ENCODE measurements at places on chromosomes 5 and 9. TPM values are rescaled to one million over a fixed set of nuclear protein-coding genes. Genes with fewer than 3 reads are reported as not detected.

The TXN gene
- total RNA-seq: 56.9 TPM

The C9 gene
- not detected for total RNA-seq

The SPATA31D3 gene
- not detected for total RNA-seq

The ZNF300 gene
- 6.7 TPM for total RNA-seq

The TNPO1 gene
- total RNA-seq: 107 TPM

The DMGDH gene
- total RNA-seq: 9.9 TPM

The SH2D3C gene
- total RNA-seq: 11.4 TPM

The GAS1 gene
- 41.9 TPM for total RNA-seq

The TRIM7 gene
- 6.4 TPM for total RNA-seq

The DMRTA1 gene
- total RNA-seq: 1.6 TPM

The EGFL7 gene
- 49.3 TPM for total RNA-seq

The TMEM267 gene
- total RNA-seq: 11.8 TPM

- DNase-seq: no peak
- no peaks in the 10 kb centered on the region for H3K36me3 ChIP-seq
- H3K27ac ChIP-seq: no peak overlapping the region
- no peaks in the 10 kb centered on the region for H3K27me3 ChIP-seq
- H3K4me1 ChIP-seq: no peaks in the 10 kb centered on the region
- H3K4me3 ChIP-seq: no peak overlapping the region
These were observed 94.4 kb downstream of the ARHGAP26 start for GRCh38 chr5:142864290-142865260.

DNA sequence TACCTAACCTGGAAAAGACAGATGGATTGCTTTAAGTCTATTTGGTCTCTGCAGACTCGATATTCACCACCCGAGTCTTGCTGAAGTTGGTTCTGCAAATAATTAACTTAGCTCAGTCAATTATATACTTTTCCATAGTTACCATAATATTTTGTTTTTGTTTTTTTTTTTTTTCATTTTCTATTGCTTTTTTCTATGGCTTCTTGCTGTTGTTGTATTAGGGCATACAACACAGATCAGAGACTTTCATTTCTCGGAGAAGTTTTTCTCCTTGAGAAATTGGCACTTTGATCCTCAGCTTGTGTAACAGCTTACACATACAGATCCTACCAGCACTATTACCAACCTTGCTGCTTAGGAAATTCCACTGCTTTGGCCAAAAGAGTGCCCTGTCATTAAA lies 88.0 kb downstream of the GPR21 start:
- H3K4me3 ChIP-seq: no peak overlapping the region
- H3K4me1 ChIP-seq: no peaks in the 10 kb centered on the region
- H3K27me3 ChIP-seq: no peaks in the 10 kb centered on the region
- H3K27ac ChIP-seq: no peak overlapping the region
- no peaks in the 10 kb centered on the region for H3K36me3 ChIP-seq

- peaks cover 5% of the 10 kb centered on the region for H3K36me3 ChIP-seq
- DNase-seq: peak; percentile 26
- no peak overlapping the region for H3K4me3 ChIP-seq
- no peaks in the 10 kb centered on the region for H3K27me3 ChIP-seq
- H3K4me1 ChIP-seq: no peaks in the 10 kb centered on the region
These were observed 23.4 kb downstream of the SPACA9 start for GRCh38 chr9:132901858-132902831.

- H3K36me3 ChIP-seq: no peaks in the 10 kb centered on the region
- H3K4me3 ChIP-seq: no peak overlapping the region
- no peaks in the 10 kb centered on the region for H3K4me1 ChIP-seq
- no peak for DNase-seq
- H3K27ac ChIP-seq: no peak overlapping the region
- H3K27me3 ChIP-seq: no peaks in the 10 kb centered on the region
These were observed 85.2 kb upstream of the HTR4 start for GRCh38 chr5:148739524-148739923.

GRCh38 chr5:66015196-66015960 lies 89.0 kb downstream of the ERBIN start:
- H3K36me3 ChIP-seq: no peaks in the 10 kb centered on the region
- no peaks in the 10 kb centered on the region for H3K4me1 ChIP-seq
- no peak for DNase-seq
- no peaks in the 10 kb centered on the region for H3K27me3 ChIP-seq
- H3K27ac ChIP-seq: no peak overlapping the region
- H3K4me3 ChIP-seq: no peak overlapping the region

GRCh38 chr5:41414598-41414997 lies 95.8 kb downstream of the PLCXD3 start:
- H3K27me3 ChIP-seq: no peaks in the 10 kb centered on the region
- H3K4me3 ChIP-seq: no peak overlapping the region
- no peaks in the 10 kb centered on the region for H3K4me1 ChIP-seq
- H3K27ac ChIP-seq: no peak overlapping the region

GRCh38 chr9:12934545-12935272 lies 159.9 kb downstream of the LURAP1L start:
- no peaks in the 10 kb centered on the region for H3K4me1 ChIP-seq
- H3K27me3 ChIP-seq: no peaks in the 10 kb centered on the region
- no peak for DNase-seq
- no peak overlapping the region for H3K27ac ChIP-seq
- no peak overlapping the region for H3K4me3 ChIP-seq

DNA sequence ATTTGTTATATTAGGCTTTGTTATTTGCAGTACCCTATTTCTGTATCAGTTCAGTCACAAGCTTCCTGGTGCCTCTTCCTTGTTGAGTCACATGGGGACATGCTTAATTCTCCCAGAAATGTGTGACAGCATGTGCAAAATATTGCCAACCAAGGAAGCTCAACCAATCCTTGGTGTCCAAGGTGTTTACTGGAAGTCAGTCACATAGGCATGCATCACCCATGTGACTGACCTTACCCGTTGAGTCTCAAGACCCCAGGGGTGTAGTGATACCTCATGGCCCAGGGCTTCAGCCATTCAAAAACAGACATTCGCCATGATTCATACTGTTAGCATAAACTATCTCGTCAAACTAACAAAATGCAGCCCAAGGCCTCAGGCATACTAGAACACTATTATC lies 9.3 kb upstream of the ANKDD1B start:
- H3K4me3 ChIP-seq: no peak overlapping the region
- no peaks in the 10 kb centered on the region for H3K27me3 ChIP-seq
- no peaks in the 10 kb centered on the region for H3K36me3 ChIP-seq
- H3K27ac ChIP-seq: no peak overlapping the region
- no peaks in the 10 kb centered on the region for H3K4me1 ChIP-seq

DNA sequence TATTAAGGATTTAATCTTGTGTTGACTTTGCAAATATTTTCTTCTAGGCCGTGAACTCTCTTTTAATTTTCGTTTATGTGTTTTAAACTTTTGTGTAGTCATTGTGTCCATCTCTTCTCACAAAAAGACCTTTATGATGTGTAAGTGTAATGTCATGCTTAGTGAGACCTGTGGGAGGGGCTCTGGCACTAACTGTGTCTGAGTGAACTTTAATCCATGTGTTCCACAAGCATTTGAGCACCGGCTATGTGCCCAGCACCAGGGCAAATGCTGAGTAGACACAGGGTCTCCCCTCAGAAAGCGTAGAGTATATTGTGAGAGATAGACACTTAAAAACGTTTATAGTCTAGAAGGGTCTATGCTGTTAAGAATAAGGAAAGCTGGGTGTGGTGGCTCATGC lies 272.6 kb upstream of the TUT7 start:
- DNase-seq: no peak
- H3K4me1 ChIP-seq: no peaks in the 10 kb centered on the region
- no peaks in the 10 kb centered on the region for H3K36me3 ChIP-seq
- no peaks in the 10 kb centered on the region for H3K27me3 ChIP-seq
- no peak overlapping the region for H3K27ac ChIP-seq
- no peak overlapping the region for H3K4me3 ChIP-seq

DNA sequence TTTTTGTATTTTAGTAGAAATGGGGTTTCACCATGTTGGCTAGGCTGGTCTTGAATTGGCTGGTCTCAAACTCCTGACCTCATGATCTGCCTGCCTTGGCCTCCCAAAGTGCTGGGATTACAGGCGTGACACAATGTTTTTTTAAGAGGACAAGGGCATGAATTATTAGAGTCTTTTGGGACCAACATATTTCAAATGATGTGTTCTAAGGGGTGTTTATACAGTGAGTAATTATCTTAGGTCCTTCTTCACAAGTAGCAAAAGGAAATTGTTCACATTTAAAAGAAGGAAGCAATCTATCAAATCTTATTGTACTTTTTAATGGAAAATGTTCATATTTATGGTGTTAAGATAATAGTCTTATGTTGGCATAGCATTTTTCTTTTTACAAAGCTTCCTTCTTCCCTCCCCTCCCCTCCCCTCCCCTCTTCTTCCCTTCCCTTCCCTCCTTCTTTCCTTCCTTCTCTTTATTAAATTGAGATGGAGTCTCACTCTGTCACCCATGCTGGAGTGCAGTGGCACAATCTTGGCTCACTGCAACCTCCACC lies 6.7 kb downstream of the GNG10 start:
- no peaks in the 10 kb centered on the region for H3K36me3 ChIP-seq
- H3K27me3 ChIP-seq: no peaks in the 10 kb centered on the region
- no peaks in the 10 kb centered on the region for H3K4me1 ChIP-seq
- no peak overlapping the region for H3K27ac ChIP-seq
- no peak for DNase-seq

GRCh38 chr5:97576956-97577355 lies 393.9 kb upstream of the RIOK2 start:
- no peaks in the 10 kb centered on the region for H3K36me3 ChIP-seq
- no peak overlapping the region for H3K4me3 ChIP-seq
- no peaks in the 10 kb centered on the region for H3K27me3 ChIP-seq
- no peak for DNase-seq

GRCh38 chr5:14439087-14439871 lies 142.3 kb upstream of the OTULINL start:
- H3K27ac ChIP-seq: no peak overlapping the region
- H3K36me3 ChIP-seq: no peaks in the 10 kb centered on the region
- H3K27me3 ChIP-seq: no peaks in the 10 kb centered on the region
- no peak overlapping the region for H3K4me3 ChIP-seq

GRCh38 chr5:55030676-55031369 lies 6.8 kb downstream of the GZMK start:
- H3K4me1 ChIP-seq: no peaks in the 10 kb centered on the region
- H3K27ac ChIP-seq: no peak overlapping the region
- H3K27me3 ChIP-seq: no peaks in the 10 kb centered on the region
- H3K4me3 ChIP-seq: no peak overlapping the region

GRCh38 chr9:137485343-137486140 lies 26.4 kb upstream of the NSMF start:
- no peak overlapping the region for H3K4me3 ChIP-seq
- no peak overlapping the region for H3K27ac ChIP-seq
- no peaks in the 10 kb centered on the region for H3K36me3 ChIP-seq
- no peaks in the 10 kb centered on the region for H3K27me3 ChIP-seq
- H3K4me1 ChIP-seq: peaks cover 4% of the 10 kb centered on the region
- no peak for DNase-seq

- DNase-seq: no peak
- H3K4me3 ChIP-seq: no peak overlapping the region
- no peaks in the 10 kb centered on the region for H3K4me1 ChIP-seq
- H3K36me3 ChIP-seq: no peaks in the 10 kb centered on the region
- no peak overlapping the region for H3K27ac ChIP-seq
These were observed 69.5 kb upstream of the FAM169A start for GRCh38 chr5:74935752-74936091.

DNA sequence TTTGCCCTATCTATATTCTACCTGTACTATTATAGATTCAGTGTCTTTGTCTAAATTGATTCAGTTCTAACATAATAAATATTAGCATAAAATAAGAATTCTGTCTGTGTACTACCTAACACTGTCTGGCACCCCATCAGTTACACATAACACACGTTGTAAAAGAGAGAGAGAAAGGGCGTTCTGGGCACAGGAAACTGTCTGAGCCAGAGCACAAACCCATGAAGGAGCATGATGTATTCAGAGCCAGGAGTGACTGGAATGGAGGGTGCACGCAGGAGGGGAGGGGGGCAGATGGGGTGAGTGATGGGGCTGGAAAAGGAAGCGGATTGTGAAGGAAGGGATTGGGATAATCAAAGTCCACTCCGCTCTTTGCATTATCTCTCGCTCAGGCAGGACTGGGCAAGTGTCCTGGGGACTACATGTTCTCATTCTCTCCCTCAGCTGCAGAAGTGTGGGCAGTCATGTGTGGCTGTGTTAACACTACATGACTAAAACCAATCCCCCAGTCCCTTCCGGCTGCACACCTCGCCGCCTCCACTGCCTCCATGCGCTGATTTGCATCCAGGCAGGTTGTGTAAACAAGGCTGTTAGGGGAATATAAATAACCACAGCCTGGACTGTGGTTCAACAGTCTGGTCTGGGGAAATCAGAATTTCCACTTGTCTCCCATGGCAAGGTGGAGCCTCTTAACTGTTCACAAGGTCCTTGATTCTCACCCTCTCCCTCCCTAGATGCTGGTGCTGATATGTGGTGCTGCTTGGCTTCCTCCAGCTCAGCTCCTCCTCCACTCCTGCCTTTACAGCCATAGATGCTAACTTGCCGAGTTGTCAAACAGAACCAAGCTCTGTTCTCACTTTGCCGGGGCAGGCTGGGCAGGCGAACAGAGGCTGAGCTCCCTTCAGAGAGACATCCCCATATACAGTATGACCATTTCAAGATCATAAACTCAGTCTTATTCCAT lies 367.5 kb upstream of the BRINP1 start:
- no peaks in the 10 kb centered on the region for H3K27me3 ChIP-seq
- no peak overlapping the region for H3K4me3 ChIP-seq

DNA sequence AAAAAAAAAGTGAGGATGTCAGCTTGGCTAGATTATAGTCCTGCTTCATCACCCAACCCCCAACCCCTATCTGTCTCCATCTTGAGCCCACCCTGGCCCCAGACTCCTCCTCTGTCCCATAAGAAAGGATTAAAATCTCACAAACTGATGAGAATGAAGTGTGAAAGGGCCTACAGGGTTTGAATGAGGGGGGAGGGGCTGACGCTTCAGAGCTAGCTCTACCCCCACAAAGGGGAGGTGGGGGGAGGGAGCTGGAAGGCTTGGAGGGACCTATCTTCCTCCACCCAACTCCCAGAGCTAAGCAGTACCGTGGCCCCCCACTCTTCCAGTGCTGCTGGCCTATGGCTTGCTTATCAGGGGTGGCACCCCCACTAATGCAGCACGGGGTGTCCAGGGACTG lies 43.7 kb upstream of the HAND1 start:
- H3K27me3 ChIP-seq: peaks cover 5% of the 10 kb centered on the region
- no peaks in the 10 kb centered on the region for H3K4me1 ChIP-seq
- no peaks in the 10 kb centered on the region for H3K36me3 ChIP-seq
- DNase-seq: no peak
- H3K27ac ChIP-seq: no peak overlapping the region

Measured in prostate gland (tissue), 2 donors.